Thyroid gland (tissue), 4 donors: ENCODE measurements at places on chromosomes 2 and 18.

GRCh38 chr2:144668493-144669110, 148.7 kb upstream of the ZEB2 start:
- no peak for DNase-seq

- no peak for DNase-seq
These were observed 7.5 kb downstream of the MAL start for GRCh38 chr2:95032868-95033603.

GRCh38 chr2:131064589-131065512, 28.4 kb downstream of the FAM168B start:
- no peak for DNase-seq

DNA sequence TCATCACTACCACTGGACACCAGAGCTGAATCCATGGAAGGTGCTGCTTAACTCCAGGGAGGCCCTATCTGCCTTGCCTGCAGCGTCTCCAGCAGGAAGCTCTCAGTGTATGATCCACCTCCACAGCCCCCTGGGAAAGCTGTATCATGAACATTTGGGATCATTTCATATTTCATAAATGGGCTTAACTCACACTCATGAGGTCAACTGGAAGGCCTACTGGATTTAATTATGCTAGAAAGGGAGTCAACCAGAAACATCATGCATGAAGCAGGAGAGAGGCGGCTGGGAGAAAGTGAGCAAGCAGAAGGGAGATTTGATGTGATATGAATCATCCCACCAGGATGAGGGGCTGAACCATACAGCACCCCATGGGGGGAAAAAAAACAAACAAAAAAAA, 537.7 kb downstream of the TNS1 start:
- no peak for DNase-seq

DNA sequence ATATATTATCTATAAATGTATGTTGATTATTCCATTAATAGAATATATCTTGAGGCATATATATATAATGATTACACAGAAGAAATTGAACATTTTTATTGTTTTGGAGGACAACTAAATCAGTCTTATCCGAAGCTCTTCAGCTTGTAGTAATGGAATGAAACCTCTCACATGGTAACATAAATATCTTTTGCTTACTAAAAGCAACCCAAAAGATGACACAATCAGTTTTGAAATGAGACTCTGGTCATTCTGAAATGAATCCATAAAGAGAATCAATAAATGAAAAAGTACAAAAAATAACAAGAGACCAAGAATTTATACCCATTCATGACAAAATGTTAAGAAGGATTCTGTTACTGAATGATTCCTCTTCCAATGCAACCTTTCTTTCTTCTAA, 110.2 kb downstream of the FIGN start:
- DNase-seq = no peak

DNA sequence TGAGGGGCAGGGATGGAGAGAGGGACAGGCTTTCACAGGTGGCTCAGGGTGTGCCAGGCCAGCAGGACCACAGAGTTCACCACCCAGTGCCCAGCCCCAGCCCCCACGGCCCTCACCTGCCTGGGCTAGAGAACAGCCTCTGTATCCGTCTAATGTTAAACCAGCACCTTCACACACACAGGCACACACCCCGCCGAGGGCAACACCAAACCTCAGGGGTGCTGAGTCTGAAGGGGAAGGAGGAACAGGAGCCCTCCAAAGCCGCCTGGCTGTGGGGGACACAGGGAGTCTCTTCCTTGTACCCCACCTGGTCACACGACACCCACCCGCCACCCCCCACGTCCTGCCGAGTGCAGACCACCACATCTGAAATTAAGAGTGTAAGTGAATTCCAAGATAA, 205.8 kb upstream of the SALL3 start:
- DNase-seq = no peak

DNA sequence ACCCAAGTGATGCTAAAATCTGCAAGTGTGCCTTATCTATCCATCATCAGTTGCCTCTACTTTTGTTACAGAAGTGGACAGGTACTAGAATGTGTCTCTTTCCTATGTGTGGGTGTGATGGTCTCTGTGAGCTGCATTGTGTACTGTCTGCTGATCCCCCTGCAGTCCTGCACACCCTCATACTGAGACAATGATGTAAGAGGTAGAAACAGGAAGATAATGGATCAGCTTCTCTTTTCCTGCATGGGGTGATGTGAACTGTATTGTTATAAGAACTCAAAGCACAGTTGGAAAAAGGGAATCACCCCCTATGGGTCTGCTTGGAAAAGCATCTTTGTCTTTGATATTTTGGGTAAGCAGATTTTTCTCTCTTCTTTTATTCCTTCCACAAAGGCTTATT, 537.6 kb upstream of the CDH2 start:
- DNase-seq = no peak

DNA sequence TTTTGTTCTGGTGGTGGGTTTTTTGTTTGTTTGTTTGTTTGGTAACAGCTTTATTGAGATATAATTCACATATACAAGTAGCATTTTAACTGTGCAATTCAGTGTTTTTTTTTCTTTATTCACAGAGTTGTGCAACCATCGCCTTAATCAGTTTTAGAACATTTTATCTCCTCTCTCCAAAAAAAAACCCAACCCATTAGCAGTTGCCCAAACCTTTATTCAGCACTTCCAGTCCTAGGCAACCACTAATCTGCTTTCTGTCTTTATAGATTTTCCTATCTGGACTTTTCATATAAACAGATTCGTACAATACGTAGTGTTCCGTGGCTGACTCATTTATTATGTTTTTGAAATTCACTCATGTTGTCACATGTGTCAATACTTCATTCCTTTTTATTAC, 38.7 kb downstream of the CCDC138 start:
- no peak for DNase-seq

DNA sequence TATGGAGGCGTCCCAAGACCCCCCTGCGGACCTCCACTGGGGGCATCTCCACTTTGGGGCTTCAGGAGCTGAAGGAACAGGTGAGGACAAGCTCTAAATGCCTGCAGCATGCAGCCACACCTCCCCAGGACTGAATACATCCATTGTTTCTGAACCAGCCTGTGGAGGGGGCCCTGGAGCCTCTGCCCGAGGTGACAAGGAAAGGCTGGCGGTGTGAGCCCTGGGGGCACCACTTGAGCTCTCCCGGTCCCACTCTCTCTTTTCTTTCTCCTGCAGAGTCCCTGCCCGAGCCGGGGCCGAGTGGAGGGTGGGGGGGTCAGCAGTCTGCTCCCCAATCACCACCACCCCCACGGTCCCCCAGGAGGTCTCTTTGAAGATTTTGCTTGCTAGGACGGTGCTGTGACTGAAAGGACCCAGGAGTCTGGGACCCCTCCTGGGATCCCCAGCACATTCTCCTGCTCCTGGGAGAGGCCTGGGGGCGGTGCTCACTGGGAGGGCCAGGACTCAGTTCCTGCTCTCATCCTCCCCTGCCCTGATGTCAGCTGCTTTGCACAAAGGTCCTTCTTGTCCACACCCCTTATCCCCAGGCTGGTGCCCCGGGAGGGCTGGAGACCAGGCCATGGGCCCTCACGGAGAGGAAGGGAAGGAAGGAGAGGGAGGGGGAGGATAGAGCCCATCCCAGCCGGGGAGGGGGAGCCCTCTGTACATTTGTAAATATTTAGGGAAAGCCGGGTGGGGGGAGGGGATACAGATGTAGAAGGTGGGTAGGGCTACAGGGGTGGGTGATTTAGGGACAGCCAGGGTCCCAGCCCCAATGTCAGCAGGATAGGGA, 5.7 kb downstream of the CHPF start:
- no peak for DNase-seq

GRCh38 chr18:8478166-8478967, 130.9 kb upstream of the RAB12 start:
- DNase-seq = peak; percentile 44
